Panc1 (cell line): ENCODE measurements at places on chromosomes 5 and 9.

DNA sequence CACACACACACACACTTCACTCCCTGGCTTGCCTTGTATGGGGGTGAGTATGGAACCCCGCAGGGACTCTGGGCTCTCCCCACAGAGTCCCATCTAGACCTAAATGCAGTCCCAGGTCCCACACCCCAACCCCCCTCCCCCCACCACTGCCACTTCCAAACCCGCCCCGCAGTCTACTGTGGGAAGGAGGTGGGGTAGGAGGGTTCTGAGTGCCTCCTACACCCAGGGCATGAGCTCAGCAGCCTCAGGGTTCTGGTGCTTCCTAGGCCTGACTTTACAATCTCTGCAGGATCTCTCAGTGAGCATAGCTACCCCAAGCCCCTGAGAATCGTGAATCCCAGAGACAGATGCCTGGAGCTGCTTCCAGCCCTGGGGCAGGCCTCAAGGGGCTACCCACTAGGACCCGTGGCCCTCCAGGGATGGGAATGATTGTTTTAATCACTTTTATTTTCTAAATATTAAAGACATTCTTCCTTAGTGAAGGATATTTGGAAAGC lies 1.5 kb upstream of the NACC2 start:
- DNase-seq = no peak

- DNase-seq = no peak
Observed at GRCh38 chr5:178437386-178438075, 152.7 kb downstream of the COL23A1 start.

DNA sequence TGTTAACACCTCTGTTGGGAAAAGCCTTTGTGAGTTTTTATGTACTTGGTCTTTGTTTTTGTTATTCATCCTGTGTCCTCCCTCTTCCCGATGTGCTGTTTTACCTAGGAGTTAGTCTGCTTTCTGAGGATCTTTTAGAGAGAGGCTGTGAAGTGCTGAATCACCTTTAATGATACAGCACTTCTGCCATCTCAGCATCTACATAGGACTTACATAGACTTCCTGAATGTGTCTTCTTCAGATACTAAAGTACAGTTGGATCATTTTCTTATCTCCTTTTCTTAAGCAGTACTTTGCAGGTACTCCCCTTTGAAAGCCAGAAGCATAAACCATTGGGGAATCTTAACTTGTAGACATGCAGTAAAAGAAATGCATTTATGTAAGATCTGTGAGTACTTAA lies 31.5 kb downstream of the OTULIN start:
- DNase-seq = no peak

DNA sequence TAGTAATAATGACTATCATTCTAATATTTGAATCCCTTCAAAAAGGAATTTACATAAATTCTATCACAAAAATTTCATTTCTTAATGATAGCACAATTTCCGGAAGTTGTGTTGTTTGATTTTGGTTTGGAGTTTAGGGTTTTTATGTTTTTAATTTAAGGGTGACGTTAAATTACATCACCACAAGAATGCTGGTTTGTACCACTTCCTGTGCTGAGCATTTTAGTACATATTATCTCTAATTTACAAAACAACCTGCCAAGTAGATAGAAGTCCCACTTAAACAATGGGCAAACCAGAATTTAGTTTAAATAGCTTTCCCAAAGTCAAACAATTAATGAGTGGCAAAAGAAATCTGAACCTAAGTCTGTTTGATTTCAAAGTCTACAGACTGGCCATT lies 63.4 kb downstream of the DENND1A start:
- no peak for DNase-seq

GRCh38 chr5:102902647-102903046 lies 147.5 kb downstream of the PAM start:
- no peak for DNase-seq

GRCh38 chr5:101590384-101590783 lies 687.3 kb upstream of the ST8SIA4 start:
- DNase-seq = no peak

- DNase-seq = no peak
Observed at GRCh38 chr9:133114886-133115603, 6.0 kb downstream of the RALGDS start.

DNA sequence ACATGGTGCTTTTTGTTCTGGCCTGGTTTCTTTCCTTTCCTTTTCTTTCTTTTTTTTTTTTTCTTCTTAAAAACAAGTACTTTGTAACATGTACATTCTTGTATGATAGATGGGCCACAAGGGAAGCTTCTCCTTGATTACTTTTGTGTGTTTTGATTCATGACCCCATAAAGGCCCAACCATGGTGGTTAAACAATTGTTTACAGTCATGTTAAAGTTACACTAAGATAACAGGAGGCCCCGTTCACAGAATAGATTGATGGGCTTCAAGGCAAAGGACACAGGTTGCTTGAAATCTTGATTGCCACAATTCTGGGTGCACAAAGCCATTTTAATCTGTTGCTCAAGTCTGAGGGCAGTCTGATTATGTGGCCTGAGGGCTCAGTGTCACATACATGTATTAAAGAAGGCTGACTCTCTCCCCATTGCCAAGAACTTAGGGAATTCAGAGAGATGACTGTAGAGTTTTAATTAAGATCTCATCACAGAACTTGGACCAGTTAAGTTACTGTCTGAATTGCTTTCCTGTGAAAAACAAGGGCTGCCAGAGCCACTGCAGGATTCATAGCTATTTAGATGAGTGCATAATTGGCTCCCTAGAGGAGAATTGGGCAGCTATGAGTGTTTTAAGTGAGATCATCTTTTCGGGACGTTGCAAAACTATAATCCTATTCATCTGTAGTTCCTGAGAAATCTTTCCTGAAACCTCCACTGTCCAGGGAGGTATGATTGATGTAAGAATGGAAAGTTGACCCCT lies 163.4 kb downstream of the TLE4 start:
- no peak for DNase-seq

DNA sequence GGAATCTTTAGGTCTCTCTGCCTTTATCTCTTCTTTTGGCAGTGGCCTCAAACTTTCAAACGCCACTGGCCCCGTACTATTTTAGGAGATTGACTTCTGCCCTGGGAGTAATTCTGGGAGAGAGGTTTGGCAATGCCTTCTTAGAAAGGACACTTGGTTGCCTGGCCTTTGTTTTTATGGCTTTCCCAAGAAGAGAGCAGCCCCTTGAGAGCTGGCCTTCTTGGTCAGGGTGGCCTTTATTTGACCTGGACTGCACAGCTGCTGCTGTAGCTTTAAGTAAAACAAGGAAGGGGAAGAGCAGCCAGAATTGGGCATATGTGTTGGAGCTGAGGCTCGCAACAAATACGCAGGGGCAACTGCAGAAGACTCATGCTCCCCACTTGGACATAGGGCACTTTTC lies 60.8 kb downstream of the PTPN3 start:
- no peak for DNase-seq

GRCh38 chr5:6570530-6570929 lies 62.3 kb downstream of the NSUN2 start:
- DNase-seq = no peak

DNA sequence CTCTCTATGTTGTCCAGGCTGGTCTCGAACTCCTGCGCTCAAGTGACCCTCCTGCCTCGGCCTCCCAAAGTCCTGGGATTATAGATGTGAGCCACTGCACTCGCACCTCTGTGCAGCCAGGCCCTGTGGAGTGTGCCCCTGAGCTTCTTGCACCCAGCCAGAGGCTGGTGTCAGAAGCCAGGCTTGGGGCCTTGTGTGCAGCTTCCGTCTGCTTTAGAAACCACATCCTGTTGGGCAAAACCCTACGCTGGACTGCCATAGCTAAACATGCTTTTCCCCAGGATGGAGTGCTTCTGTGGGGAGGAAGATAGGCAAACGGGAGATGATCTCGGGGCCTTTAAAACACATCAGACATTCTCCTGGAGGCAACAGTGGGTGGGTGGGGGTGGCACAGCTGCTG lies 40.1 kb downstream of the PRRT1B start:
- DNase-seq = no peak

GRCh38 chr5:66701244-66701643 lies 105.1 kb downstream of the MAST4 start:
- DNase-seq = no peak

DNA sequence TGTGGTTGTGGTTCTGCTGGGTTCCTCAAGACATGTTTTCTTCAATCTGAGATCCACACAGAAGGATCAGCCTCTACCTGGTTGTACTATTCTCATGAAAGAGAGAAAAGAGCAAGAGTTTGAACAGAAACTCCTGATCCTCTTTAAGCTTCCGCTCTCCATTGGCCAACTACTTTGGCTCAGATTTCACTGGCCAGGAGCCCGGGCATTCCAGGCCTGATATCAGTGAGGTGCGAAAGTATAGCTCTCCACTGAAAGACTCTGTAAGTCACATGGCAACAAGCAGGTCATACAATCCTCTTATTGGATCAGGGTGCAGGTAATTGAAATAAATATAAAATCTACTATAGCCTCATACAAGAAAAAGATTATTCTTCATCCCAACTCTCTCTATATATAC lies 920.5 kb downstream of the TLE4 start:
- no peak for DNase-seq

DNA sequence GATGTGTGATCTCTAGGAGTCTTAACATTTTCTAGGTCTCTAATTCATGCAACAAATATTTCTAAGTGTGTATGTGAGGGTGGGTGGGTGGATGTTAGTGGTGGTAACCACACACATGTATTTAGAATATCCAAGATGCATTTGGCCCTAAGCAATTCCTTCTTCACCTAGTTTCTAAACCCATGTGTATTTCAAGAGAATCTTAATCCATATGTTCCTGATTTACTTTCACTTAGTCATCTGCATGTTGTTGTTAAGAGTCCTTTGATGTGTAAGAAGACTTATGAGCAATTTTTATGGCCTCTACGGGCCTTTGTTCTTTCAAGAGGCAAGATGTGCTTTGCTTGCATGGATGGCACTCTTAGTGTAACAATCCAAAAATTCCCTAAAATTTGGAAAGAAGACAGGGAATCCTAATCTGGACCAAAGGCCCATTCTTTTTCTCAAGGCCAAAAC lies 282.6 kb downstream of the SPATA31D1 start:
- DNase-seq = no peak

DNA sequence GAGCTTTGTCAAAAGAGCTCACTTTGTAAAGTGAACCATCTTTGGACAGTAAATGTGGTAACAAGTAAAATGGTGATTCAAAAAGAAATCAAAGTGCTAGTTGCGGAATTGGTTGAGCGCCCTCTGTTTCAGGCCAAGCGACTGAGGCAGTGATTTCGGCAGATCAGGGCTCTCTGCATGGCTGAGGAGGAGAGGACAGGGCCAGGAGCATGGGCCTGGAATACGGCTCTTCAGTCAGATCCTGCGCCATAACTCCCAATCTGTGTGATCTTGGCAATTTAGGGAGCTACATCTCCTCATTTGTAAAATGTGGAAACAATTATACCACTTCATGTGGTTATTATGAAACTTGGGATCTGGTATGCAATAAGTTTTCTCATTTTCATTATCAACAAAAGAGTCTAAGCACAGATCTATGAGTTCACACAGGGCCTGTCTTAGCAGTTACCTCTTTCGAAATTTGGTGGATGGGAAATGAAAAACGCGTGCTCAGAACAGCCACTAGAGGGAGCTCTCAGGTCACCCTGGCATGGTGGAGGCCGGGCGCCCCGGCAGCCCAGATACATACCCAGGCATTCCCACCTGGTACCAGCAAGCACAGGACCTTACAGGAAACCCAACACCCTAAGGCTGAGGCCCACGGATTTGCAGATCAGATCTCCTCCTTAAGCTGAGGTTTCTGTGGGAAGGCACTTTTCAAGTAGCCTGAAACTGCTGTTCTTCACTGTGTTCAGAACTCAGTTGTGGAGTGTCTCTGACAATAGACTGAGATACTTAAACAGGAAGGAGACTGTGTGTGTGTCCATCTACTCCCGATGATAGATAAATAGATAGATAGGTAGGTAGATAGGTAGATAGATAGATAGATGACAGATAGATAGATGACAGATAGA lies 303.7 kb downstream of the RAB3C start:
- peak; percentile 43 for DNase-seq

GRCh38 chr5:163548649-163549048 lies 43.2 kb downstream of the MAT2B start:
- DNase-seq = no peak
